Prostate gland (tissue), 2 donors: ENCODE measurements at places on chromosomes 3 and 15.
A peak's percentile ranks its signal among the peaks of the same experiment; 100 is the strongest.

- DNase-seq: no peak
These were observed 24.3 kb downstream of the H1-8 start for GRCh38 chr3:129567176-129567705.

- DNase-seq: no peak
These were observed 1.1 kb downstream of the MTFMT start for GRCh38 chr15:65028338-65028737.

GRCh38 chr3:126067959-126068358 is 16.0 kb downstream of the SLC41A3 start:
- DNase-seq: no peak

- peak; percentile 73 for DNase-seq
These were observed 8.1 kb downstream of the FAM131A start for GRCh38 chr3:184345317-184346144.
